ENCODE measurements at places on chromosomes 3 and 15.

- no peak for DNase-seq
These were observed 56.8 kb downstream of the CERS3 start for GRCh38 chr15:100471933-100472332.

GRCh38 chr15:60152386-60152785 lies 148.3 kb downstream of the FOXB1 start:
- DNase-seq: no peak

- no peak for DNase-seq
These were observed 9.9 kb downstream of the ZIC1 start for GRCh38 chr3:147418808-147419701.

DNA sequence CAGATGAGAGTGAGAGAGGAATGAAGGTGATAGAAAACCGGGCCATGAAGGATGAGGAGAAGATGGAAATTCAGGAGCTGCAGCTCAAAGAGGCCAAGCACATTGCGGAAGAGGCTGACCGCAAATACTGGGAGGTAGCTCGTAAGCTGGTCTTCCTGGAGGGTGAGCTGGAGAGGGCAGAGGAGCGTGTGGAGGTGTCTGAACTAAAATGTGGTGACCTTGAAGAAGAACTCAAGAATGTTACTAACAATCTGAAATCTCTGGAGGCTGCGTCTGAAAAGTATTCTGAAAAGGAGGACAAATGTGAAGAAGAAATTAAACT lies 88.9 kb downstream of the EOMES start:
- peak; percentile 47 for DNase-seq

DNA sequence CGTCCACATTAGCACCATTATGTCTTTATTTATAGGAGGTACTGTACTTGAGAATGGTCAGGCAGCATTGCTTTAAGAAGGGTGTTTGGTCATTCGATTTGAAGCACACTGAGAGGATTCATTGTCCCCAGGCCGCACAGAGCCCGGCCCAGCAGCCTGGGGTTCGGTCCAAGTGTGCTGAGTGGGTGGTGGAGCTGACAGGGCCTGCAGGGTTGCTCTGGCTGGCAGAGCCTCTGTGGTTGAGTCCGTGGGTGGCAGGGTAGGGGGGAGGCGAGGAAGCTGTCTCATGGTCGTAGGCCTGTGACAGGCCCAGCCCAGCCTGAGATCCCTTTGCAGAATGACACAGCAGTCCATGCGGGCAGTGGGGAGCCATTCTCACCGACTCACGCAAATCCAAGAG lies 227.7 kb upstream of the TOPAZ1 start:
- DNase-seq: no peak
